DND-41 (cell line): ENCODE measurements at places on chromosomes 7 and 10.
A peak's percentile ranks its signal among the peaks of the same experiment; 100 is the strongest.

DNA sequence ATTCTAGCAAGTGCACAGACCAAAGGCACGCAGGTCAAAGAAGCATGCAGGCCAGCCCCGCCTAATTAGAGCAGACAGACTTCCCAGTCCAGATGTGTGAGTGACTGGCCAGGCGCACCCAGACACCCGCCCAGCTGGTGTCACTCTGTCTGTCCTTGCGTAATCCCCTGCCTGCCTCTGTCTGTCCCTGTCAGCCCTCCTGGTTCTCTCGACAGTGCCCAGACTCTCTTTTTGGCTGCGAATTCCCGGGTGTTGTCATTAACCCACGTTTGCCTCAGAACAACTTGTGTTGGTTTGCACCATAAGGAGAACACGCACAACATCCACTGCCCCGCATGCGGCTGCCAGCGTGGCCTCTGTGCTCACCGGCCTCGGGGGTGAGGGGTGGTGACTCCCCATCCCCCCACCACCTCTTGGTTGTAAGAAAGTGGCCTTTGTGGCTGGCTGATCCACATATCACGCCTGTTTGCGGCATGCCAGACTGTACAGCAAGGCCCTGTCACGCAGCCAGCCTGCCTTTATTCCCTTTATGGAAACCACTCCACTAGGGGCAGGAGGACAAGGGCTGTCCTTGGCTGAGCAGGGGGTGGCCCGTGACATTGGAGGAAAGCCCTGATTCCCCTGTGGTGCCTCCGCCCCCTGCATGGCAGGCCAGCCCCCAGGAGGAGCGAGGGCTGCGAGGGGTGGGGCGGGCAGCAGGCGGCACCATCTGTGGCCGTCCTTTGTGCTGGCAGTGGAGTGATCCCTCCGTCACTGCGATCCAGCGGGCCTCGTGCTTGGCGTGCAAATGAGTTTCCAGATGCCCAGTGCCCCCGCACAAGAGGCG, 72.8 kb upstream of the PPIF start:
- DNase-seq = no peak

- DNase-seq = peak; percentile 20
These were observed 44.5 kb downstream of the ICA1 start for GRCh38 chr7:8217200-8218068.

DNA sequence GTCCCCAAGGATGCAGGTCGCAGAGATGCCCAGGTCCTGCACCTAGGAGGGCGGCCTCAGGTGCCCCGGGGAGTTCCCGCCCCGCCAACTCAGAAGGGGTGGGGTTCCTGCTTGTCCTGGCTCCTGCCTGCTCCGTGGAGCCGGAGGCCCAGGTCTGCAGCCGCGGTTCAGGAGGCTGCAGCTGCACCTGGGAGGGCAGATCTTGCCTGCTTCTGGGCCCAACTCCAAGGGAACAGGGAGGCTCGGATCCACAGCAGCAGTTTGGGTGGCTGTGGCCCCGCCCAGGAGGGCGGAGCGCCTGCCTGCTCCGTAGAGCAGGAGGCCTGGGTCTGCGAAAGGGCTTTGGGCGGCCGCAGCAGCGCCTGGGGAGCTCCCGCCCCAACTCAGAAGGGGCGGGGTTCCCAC, 108.2 kb upstream of the EGR2 start:
- DNase-seq = no peak

DNA sequence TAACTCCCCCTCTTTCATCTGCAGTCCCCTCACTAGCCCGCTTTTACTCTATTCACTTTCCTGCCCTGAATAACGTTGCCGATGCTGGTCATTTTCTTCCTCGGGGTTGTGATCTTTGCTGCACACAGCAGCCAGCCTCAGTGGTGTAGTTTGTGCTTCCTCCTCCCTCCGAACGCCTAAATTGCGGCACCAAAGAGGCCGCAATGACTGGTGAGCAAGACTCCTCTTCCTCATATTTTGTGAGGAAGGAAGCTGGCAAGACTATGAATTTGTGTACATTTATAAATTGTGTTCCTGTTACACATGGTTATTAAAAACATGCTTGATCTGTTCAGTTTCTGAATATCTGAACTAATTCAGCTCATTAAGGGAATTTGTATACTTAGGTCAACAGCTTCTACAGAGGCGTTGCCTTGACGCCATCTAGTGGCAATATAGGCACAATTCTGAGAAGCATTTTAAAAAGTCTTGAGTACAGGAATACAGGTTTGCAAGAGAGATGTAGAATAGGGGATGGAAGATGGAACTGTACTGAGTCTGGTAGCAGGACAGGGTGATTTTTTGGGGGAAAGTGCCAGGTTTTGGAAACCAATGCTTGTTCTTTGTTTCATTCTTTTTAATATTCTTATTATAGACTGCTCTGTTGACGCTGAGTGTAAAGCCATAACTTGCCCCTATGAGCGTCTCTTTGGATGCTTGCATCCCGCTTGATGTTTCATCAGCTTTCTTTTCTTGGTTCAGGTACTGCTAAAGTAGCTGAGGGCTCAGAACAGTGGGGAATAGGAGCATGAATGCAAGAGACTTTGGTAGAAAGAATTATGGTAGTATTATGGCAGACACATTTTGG, 4.1 kb upstream of the TAS2R5 start:
- DNase-seq = peak; percentile 35

- no peak for DNase-seq
These were observed 151.0 kb upstream of the NEBL start for GRCh38 chr10:21048068-21048467.

DNA sequence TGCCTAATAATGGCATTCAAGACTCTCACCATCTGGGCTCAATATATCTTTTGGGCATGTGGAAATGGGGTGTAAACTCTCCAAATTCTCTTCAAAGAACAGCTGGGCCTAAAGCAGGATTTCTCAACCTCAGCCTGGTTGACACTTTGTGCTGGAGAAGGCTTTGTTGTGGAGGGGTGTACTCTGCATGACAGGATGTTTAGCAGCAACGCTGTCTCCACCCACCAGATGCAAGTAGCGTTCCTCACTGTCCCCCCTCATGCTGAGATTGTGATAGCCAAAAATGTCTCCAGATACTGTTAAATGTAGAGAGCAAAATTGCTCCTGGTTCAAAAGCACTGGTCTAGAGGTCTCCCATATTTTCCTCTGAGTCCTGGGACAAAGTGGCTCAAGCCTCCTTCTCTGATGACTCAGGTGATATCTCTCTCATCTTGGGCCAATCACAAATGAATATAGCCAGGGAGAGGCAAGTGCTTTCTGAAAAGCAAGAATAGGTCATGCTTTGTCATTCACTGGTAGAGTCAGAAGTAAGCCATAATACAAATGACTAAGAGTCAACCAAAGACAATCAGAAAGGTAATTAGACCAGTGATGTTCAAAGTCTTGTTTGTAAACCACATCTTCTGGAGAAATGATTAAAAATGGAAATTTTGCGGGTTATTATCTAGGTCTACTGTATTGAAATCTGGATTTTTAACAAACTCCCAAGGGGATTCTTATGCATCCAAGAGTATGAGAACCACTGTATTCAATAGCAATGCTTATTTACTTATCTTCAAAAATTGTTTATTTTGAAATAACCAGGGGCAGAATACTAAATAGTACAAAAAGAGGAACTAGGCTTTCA, 330.8 kb downstream of the PTEN start:
- peak; percentile 90 for DNase-seq

DNA sequence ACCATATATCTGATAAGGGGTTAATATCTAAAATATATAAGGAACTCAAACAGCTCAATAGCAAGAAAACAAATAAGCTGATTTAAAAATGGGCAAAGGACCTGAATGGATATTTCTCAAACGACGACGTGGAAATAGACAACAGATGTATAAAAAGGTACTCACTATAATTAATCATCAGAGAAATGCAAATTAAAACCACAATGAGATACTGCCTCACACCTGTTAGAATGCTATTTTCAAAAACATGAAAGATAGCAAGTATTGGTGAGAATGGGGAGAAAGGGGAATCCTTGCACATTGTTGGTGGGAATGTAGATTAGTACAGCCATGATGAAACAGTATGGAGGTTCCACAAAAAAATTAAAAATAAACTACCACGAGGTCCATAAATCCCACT, 163.2 kb downstream of the DKK1 start:
- no peak for DNase-seq

DNA sequence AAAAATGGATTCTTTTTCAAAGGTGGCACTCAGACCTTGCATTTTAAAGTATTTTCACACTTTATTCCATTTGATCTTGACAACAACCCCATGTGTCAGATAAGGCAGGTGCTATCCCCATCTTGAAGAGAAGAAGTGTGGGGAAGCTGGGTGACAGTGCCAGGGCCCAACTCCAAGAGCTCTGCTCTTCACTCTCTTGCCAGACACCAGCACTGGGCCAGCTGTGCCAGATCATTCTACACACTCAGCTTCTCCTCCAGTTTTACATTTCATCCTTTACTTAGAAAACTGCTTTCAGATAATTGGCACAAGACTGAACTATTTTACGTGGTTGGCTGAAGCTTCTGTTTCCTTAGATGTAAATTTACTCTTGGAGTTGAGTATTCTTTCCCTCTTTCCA, 64.4 kb downstream of the ENO4 start:
- no peak for DNase-seq

DNA sequence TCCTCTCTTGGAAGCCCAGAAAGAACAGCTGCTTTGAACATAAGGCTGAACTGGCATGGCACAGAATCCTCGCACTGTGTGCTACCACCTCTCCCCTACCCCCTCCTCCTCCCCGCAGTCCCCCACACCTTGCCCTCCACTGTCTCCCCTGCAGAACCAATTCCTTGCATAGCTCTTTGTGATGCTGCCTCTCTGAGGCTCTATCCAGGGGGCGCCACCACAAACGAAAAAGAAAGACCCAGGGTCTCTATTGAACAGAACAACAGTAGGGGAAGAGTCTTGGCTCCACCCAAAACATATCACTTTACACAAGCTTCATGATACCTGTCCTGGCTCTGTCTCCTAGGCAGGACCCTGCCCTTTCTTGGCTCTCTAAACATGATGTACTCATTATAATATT, 26.2 kb upstream of the EBLN1 start:
- peak; percentile 10 for DNase-seq

DNA sequence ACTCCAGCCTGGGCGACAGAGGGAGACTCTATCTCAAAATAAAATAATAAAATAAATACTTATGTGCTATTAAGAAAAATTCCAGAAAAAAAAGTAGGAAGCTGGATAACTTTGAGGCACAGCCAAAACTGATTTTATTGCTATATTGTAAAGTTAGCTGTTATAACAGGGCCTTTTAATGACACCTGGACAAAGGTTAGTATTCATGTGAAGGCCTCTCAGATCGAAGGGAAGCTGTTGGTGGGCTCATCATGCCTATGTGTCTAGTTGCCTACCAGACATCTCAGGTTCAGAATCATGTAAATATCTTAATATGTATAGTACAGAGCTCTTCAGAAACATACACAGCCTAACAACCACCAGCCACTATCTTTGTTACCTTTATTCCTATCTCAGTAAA, 143.0 kb downstream of the LCOR start:
- no peak for DNase-seq
